ENCODE measurements at places on chromosomes 4 and X. TPM values are rescaled to one million over a fixed set of nuclear protein-coding genes. Genes with fewer than 3 reads are reported as not detected.

- no peak for DNase-seq
Observed at GRCh38 chr4:15142201-15142600, 139.9 kb downstream of the CPEB2 start.

GRCh38 chr4:48255072-48255958 is 14.3 kb downstream of the TEC start:
- DNase-seq = no peak

The SMIM10L2A gene
- 0.05 TPM for total RNA-seq

- DNase-seq = peak; percentile 64
Observed at GRCh38 chrX:16712548-16713155, at the start of gene CTPS2. Gene CTPS2 (minus strand): TSS chrX:16712669. CDS start chrX:16702902, 9,767 bp downstream.

The DUSP21 gene
- not detected for total RNA-seq

GRCh38 chr4:4947721-4948120 is 71.5 kb downstream of the CYTL1 start:
- no peak for DNase-seq

The RNF212 gene
- total RNA-seq = 1.5 TPM

DNA sequence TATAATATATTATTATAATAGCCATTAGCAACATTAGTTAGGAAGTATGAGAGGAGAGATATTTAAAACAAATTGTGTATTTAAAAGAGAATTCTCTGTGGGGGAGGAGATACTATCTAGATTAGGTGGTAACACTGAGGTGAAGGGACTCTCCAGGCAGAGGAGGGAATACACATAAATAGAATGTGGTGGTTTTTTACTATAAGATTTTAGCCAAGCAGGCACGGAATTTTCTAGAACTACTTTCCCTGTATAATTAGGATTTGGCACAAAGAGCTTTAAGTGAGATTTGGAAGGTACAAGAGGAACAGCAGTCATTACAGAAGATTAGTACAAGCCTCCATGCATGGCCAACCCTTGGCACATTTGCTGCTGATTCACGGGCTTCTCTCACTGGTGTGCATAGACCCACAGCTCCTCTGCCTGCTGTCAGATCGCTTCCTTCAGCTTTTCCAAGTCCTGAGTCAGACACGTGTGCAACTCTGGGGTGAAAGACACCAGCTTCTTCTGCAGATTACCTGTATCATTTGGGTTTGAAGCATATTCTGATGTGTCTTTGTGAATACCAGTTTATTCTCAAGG is 685.5 kb downstream of the KCTD8 start:
- DNase-seq = no peak

- no peak for DNase-seq
Observed at GRCh38 chr4:155599596-155599995, 67.1 kb upstream of the GUCY1A1 start.

DNA sequence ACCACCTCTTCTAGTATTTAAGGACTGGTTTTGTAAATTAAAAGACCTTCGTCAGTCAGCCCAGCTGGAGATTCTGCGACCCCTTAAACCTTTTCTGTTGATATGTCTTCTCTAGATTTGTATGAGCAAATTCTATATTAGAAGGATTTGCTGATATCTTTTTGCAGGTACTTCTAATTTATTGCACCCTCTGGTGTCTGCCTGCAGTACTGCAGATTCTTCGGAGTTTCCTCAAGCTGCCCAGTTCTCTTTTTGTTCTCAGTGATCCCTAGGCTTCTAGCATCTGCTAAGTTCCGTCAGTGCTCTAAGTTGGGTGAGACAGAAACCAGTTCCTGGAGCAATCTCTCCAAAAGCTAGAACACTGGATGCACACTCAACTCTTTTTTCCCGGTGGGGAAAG is 545.2 kb downstream of the C4orf33 start:
- DNase-seq = no peak

The RBM47 gene
- 15.4 TPM for total RNA-seq

DNA sequence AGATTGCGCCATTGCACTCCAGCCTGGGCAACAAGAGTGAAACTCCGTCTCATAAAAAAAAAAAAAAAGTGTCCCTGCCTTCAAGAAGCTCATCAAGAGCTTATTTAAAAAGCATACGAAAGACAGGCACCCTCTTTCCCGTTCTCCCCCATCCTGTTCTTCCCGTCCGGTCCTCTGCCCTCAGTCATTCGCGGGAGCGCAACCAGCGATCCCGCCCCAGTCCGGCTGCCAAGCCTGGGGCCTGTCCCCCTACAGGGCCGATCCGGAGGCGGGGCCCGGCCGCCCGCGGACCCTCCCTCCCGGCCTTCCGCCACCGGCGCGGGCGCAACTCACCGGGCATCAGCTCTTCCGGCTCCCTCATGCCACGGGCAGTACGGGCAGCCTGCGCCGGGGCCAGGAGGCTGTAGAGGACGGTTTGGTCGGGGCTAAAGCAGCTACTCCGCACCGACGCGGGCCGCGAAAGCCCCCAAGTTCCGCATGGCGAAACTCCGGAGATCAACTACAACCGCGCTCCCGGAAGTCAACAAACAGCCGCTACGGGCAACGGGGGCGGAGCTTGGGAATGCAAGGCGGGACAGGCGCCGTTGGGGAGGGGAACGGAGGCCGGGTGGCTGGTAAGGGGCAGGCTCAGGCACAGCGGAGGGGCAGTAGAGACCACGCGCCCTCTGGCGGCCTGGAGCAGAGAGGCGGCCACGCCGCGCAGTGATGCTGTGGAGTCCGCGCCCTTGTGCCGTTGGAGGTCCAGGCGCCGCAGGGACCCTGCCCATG is at the start of gene RPGR:
Gene RPGR (minus strand): TSS at position 503 of the 768 bp plus-strand sequence. CDS start 142 bp downstream, at position 361.
- peak; percentile 93 for DNase-seq

The CLOCK gene
- total RNA-seq = 14.5 TPM

DNA sequence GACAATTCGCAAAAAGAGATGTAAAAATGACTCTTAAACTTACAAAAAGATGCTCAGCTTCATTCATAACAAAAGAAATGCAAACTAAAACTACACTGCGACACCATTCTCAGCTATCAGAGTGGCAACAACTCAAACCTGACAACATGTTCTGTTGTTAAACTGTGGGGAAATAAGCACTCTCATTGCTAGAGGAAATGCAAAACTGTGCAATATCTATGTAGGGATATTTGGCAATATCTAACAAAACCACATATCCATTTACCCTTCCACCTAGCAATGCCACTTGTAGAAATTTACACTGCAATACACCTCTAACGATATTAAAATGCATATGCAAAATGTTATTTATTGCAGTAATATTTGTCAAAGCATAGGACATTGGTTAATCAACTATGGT is 78.3 kb upstream of the EGFL6 start:
- no peak for DNase-seq

- no peak for DNase-seq
Observed at GRCh38 chr4:81905971-81906370, 434.3 kb upstream of the RASGEF1B start.

The SSX2B gene
- not detected for total RNA-seq

- no peak for DNase-seq
Observed at GRCh38 chr4:168981460-168981859, 28.6 kb downstream of the CBR4 start.

- no peak for DNase-seq
Observed at GRCh38 chr4:47669946-47670345, 167.9 kb downstream of the CORIN start.

The CA5B gene
- 52.1 TPM for total RNA-seq

GRCh38 chr4:77022560-77023179 is 53.1 kb downstream of the CCNI start:
- DNase-seq = no peak

GRCh38 chr4:26279446-26279845 is 41.4 kb upstream of the RBPJ start:
- DNase-seq = no peak

All from natural killer cell treated with Interleukin-12 subunit alpha and Interleukin-12 subunit beta and Interleukin-15 and Interleukin-18, amount 100 ng/mL, for 72 hours (primary cell).